Stimulated activated CD4-positive, alpha-beta T cell treated with anti-CD3 and anti-CD28 coated beads, Interleukin-4, amount 100 ng/mL, for 24 hours (primary cell): ENCODE measurements at places on chromosomes 12 and 14.

DNA sequence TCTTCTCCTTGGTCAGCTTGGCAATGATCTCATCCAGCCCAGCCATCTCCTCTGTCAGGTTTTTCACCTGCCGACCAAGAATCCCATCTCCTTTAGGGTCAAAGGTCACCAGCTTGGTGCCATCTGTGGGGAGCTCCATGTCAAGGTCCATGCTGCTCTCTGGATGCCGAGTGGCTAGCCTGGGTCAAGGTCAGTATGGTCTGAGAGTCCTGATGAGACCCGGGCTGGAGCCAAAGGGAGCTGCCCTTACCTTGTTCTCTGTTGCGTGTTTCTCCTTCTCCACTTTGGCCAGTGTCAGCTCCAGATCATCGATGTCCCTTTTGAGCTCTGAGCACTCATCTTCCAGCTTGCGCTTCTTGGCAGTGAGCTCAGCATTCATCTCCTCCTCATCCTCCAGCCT, 11.8 kb downstream of the MYH7 start:
- no peak for DNase-seq

- DNase-seq: no peak
These were observed 14.9 kb downstream of the VRK1 start for GRCh38 chr14:96811985-96812667.

GRCh38 chr14:73323896-73324399, 86.6 kb downstream of the PAPLN start:
- DNase-seq: no peak

DNA sequence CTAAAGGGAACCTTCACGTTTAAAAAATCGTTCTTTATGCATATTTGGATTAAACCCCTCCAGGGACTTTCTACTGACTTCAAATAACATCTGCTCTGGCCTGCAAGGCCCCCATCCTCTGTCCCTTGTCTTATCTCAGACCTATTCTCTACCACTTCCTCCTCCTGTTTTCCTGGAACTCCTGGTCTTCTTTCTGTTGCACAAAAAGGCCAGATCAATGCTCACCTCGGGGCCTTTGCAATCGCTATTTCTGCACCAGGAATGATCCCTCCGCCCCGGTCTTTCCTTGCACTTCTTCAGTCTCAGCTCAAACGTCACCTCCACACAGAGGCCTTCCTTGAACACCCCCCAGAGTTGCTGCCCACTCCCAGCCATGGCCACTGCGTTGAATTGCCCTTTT, 57.6 kb upstream of the BEGAIN start:
- no peak for DNase-seq

GRCh38 chr12:109937371-109937770, 37.3 kb downstream of the TCHP start:
- no peak for DNase-seq

GRCh38 chr12:131092901-131093603, 139.3 kb downstream of the ADGRD1 start:
- peak; percentile 14 for DNase-seq

DNA sequence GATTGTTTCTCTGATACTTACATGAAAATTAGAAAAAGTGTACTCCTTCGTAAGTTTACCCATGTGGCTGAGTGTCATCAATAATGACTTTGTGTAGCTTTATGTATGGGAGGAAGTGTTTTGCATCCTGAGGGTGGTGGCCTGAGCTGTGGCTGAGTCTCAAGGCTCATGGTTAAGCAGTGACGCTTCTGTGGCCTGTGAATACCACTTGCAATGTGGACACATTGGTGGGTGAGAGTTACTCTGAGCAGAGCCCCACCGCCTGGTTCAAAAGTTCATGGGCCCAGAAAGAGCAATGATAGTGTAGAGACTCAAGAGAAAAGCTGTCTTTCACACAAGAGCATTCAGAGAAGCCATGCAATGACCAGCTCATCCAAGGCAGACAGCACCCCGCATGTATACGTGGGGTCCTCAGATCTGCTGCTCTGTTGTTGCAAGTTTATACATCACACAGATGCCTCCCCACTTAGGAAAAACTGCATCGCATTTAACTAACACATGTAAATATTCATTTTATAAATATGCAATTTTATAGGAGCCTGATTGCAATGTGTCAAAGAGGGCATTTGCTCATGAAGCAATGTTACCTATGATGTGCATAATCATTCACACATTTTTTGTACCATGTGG, 55.1 kb upstream of the FRMD6 start:
- DNase-seq: no peak

DNA sequence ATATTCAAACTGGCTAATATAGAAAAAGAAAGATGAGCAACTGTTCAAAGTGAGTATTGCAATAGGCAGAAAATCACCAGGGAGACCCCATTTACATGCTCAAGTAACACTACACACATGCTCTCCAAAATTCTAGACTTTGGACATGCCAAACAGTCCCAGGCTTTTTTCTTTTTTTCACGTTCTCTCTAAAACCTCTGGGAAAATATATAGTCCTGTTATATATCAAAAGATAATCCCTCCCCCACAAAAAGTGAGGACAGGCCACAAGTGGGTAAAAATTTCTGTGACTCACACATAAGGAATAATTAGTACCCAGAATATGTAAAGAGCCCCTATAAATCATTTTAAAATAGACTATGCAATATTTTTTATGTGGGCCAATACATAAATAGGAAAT, 55.2 kb downstream of the EFCAB11 start:
- DNase-seq: no peak
